CD4-positive, alpha-beta T cell treated with Interleukin-15 for 4 hours (primary cell): ENCODE measurements at places on chromosomes 1 and 21.
A peak's percentile ranks its signal among the peaks of the same experiment; 100 is the strongest.

DNA sequence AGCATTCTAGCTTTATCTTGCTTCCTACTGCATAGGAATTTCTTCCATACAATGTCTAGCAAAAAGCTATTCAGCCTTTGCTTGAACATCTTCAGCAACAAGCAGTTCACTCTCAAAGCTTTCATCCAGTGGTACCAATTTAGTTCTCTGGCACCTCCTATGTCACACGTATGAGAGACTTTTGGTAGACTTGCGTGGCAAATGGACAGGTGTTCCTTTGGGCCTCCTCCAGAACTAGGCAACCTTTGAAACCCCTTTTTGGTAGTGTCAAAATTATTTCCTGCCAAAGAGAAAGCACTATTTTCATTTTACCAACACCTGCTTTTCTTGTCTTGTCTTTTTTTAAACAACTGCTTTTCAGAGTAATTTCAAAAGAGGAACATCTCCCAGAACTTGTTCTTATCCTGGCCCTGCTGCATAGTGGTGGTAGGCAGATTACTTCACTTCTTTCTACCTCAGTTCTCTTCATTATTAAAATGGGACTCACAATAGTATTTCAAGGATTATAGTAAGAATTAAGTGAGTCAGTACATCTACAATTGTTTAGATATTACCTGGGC is 122.4 kb downstream of the MAST2 start:
- no peak for DNase-seq

- no peak for DNase-seq
These were observed 2.5 kb upstream of the TTLL10 start for GRCh38 chr1:1171161-1171545.

DNA sequence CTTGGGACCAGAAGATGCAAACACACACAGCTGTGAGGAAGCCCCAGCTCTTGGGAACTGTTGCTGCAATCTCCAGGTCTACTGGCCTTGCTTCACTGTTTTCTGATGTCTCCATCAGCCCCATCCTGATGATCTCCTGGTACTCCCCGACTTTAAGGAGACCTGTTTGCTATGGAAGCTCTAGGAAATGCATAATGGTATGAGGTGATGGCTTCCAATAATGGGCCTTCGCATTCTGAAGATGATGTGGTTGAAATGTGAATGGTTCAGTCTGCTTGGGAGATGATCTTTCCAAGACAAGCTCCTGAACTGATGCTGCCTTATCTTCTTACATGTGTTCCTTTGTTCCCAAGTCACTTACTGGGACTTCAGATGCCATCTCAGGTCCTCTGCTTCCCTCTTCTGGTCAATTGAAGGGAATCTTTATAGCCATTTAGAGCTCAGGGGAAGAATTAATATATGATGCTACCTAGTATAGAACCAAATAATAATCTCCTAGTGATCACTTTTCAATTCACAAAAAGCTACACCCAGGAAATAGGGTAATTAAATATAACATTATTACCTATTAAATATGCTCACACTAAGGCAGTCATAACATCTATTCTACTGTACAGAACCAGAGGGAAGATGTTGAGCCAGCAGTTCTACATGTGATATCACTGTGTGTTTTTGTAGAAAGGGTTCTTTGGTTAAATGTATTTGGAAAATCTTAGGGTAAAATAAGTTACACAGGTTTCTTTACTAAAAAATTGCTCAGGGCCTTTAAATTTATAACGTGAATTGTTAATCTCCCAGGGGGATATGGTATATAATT is 73.9 kb upstream of the VTCN1 start:
- DNase-seq = no peak

GRCh38 chr1:97190326-97190725 is 468.7 kb downstream of the PTBP2 start:
- no peak for DNase-seq

- no peak for DNase-seq
These were observed 116.7 kb downstream of the FASLG start for GRCh38 chr1:172775606-172776005.

- DNase-seq = peak; percentile 72
These were observed 106.4 kb downstream of the TBX19 start for GRCh38 chr1:168386949-168387586.

GRCh38 chr1:201602413-201603265 is 63.7 kb downstream of the NAV1 start:
- no peak for DNase-seq

GRCh38 chr1:11691302-11691914 is at the start of gene DRAXIN:
Gene DRAXIN (plus strand): TSS chr1:11691710. CDS start chr1:11706259, 14,549 bp downstream.
- no peak for DNase-seq

- no peak for DNase-seq
These were observed 8.9 kb downstream of the IFFO2 start for GRCh38 chr1:18947570-18947969.

GRCh38 chr1:91769742-91770141 is 116.2 kb downstream of the TGFBR3 start:
- DNase-seq = no peak

DNA sequence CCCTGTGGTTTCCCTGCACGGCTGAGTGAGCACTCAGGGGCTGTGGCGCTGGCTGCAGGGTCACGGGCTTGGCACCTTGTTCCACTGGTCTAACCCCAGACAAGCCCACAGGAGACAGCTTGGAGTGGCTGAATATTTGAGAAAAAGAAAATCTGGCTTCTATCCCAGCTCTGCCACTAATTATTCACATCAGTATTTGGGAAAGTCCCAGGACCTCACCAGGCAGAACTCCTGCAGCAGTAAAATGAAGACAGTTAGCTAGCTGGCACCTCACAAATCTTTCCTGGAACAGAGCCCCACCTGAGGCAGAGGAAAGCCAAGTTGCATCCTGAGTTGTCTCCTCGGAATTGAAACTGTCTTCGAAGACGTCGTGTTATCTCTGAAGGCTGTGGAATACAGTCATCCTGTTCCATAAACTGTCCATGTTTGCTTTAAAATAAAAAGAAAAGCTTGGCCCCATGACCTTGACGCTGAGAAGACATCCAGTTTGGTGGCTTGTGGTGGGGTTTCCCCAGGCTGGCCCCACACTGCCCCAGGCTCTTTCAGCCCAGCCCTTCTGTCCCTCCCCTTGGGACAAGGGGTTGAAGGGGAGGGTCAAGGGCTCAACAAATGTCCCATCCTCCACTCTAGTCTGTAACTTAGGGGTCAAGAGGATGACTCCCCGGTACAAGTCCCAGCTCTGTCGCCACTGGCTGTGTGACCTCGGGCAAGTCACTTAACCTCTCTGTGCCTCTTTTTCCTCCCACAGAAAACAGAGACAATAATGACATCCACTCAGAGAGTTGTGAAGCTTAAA is 93.8 kb upstream of the TMPRSS2 start:
- DNase-seq = no peak

GRCh38 chr1:30695439-30695841 is 27.9 kb downstream of the MATN1 start:
- DNase-seq = no peak

DNA sequence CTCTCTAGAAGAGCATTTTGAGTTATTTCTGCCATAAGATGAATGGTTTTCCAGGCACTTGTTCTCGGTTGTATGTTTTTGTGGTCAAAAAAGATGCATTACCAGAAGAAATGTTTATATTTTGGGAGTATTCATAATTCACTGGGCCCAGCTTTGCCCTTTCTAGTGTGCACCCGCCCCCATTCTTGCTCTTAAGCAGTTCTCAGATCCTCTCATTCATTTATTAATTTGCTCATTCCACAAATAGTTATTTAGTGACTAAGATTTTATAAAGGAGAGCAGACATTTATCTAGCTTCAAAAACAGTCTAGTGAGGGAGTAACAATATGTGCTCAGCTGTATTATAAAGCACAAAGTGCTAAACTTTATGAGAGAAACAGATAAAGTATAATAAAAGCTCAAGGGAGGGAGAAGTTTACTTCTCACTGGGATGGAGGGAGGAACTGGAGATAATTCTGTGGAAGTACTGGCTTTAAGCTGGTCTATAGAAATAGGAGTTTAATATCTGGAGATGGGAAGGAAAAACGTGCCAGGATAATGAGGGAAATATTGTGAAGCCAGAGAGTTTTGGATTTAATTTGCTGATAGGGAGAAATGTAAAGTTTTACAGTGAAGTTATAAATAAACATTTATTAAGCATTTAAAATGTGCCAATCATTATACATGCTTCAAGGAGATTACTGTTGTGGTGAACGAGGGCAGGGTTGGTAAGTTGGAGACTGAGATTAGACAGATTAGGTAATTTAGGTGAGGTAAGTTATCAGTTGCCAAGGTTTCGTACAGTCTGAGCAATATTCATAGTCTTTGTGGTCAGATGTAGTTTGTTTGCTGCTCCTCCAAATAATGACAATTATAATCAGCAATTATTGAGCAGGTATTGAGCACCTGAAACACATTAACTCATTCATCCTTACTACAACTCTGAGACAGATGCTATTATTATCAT is 9.1 kb upstream of the MACF1 start:
- DNase-seq = peak; percentile 73

GRCh38 chr21:44423312-44423821 is 31.9 kb upstream of the LRRC3 start:
- no peak for DNase-seq

DNA sequence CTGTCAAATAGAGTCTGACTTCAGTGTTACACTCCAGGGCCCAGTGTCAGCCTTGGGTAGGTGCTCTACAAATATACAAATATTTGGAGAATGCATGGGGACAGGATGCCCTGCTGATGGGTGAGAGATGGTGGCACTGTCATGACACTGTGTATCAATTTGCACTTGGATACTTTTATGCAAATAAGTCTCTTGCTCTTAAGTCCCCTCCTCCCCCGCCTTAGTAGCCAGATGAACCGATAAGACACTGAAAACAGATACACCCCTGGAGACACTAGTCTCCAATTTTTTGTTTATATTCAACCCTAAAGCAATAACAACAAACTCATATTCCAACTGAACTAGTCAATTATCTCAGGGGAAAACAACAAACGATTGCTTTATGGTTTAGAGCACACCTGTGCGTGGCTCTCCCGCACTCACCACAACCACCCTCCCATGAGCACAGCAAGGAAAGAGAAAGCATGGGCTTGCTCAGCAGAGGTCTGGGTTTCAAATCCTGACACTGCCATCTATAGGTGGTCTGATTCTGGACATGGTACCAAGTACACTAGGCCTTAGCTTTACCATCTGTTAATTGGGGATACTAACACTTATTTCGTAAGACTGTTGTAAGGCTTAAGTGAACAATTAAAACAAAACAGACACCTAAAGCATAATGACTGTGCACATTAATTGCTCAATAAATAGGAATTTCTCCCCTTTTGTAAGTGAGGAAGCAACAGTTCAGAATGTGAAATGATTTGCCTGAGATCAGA is 50.3 kb downstream of the HIVEP3 start:
- DNase-seq = peak; percentile 37

DNA sequence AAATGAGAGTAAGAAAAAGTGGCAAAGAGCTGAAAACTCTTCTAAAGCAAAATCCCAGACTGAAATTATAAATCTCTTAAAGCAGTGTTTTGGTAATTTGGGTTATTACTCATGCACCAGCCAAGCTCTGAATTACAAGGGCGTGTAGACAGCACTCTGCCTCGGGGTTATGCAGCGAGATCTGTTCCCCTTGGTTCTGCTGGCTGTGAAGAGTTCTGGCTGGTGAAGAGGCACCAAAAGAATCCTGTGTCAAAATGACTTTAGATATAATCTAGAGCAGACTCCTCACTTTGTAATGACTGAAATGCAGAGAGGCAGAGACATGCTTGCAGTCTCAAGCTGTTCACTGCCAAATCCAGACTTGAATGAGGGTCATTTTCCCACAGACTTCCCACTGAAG is 461.8 kb upstream of the CXADR start:
- DNase-seq = no peak

- no peak for DNase-seq
These were observed 245.4 kb downstream of the KCNJ6 start for GRCh38 chr21:37670883-37671282.

- no peak for DNase-seq
These were observed 32.1 kb downstream of the URB2 start for GRCh38 chr1:229657993-229658755.

DNA sequence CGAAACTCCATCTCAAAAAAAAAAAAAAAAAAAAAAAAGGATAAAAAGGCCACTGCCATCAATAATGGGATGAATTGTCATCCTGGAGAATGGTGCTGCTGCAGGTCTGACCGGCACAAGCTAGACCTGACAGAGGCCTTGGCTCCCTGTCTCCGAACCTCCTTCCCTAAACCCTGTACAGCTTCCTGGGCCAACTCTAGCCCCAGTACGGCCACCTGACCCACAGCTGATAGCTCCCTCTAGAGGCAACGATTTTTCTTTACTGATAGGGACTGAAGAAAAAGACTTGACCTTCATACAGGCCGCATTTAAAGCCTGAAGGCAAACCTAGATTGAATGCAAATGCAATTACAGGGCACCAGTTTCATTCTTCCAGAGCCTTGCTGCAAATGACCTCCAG is 30.7 kb downstream of the NOL9 start:
- no peak for DNase-seq
